ENCODE measurements at places on chromosomes 11 and 22.

GRCh38 chr22:45692549-45692948, 20.9 kb downstream of the ATXN10 start:
- no peak for DNase-seq

- no peak for DNase-seq
Measured at GRCh38 chr22:24282401-24282800, 11.8 kb downstream of the SPECC1L start.

DNA sequence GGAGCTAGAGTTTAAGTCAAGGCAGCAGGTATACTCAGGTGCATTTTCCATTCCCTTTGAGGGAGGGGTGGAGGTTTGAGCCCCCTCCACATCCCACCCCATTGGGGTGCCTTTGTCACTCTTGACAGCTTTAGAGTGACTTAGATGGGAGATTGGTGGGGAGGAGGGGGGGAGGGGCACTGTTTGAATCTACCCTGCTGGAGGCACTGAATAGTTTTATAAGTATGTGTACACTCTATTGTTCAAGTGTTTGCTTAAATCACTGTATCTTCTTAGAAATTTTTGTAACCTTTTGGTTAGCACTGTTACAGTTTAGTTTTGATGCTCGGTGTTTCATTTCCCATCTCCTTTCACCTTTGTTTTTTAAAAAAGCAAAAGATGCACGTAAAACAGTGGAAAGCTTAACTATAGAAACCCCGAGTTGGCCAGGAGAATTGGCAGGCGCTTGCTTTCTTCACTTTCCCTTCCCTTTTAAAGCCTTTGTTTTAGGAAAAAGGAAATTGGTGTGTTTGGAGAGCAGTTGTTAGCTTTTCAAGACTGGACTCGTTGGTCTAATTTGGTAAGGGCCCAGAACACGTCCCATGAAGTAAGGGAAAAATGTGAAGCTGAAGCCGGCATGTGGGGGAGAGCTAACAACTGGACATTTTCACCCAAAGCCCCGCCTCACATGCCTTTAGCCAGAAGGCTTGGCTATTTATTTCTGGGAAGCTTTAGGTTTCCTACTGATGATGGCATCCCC, 42.8 kb downstream of the TNRC6B start:
- DNase-seq, result no peak

- no peak for DNase-seq
Measured at GRCh38 chr11:131670876-131671275, 300.5 kb downstream of the NTM start.

GRCh38 chr11:132278801-132279574, 908.6 kb downstream of the NTM start:
- peak; percentile 52 for DNase-seq

DNA sequence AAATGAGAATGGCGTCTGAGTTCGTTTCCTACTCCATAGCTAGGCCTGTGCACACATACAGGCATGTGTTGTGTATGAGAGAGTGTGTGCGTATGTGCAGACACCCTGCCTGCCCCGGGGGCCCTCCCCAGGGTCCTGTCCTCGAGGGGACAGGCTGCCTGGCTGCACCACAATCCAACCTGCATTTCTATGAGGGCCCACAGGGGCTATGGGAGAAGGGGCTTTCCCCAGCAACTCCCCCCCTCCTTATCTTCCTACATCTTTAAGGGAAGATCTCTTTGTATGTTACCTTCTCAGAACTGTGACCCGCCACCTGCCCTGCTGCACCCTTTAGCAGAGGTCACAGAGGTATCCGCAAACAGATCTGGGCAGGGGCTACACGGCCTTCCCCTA, 14.9 kb downstream of the ADORA2A start:
- DNase-seq, result no peak

GRCh38 chr11:84019571-84020194, 733.5 kb upstream of the CCDC90B start:
- DNase-seq, result no peak

- DNase-seq, result no peak
Measured at GRCh38 chr11:71281204-71281603, 28.8 kb upstream of the SHANK2 start.

- peak; percentile 7 for DNase-seq
Measured at GRCh38 chr11:100550912-100551632, 136.0 kb upstream of the ARHGAP42 start.

GRCh38 chr11:94932503-94932902, 40.9 kb downstream of the CWC15 start:
- no peak for DNase-seq

- DNase-seq, result no peak
Measured at GRCh38 chr22:34579519-34579918, 486.4 kb upstream of the ISX start.

DNA sequence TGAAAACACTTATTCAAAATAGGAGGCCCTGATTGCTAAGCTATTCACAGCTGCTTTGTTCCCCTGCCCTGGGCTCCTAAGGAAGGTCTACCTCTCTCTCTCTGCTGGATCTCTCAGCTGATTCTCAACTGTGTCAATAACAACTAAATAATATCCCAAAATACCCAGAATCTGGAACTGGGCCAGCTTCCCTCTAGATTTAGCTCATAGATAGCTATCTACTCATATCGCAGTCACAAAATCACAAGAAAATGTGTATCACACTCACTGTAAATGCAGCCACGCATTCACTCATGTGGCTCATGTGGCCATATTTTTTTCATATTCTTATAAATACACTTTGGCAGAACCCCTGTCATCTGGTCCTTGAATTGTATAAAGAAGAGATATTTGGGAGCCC, 555.1 kb downstream of the OPCML start:
- no peak for DNase-seq

DNA sequence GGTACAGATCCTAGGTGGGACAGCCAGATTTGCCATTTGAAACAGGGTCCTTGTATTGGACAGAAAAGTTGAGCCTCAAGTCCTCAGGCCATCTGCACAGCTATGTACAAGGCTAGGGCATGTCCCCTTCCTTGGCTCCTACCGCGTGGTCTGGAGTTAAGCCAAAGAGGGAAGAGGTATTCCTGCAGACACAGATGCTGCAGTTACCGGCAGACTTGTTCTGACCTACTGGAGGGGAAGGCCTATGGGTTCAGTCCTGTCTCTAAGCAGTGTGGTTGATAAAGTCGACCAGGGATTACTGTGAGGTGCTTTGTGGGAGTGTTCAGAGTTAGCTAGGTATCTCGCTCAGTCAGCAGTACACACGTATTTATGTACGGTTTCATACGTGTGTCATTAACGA, 180.6 kb downstream of the ADAMTS15 start:
- DNase-seq, result no peak

GRCh38 chr11:121936370-121936769, 179.6 kb downstream of the BLID start:
- no peak for DNase-seq

DNA sequence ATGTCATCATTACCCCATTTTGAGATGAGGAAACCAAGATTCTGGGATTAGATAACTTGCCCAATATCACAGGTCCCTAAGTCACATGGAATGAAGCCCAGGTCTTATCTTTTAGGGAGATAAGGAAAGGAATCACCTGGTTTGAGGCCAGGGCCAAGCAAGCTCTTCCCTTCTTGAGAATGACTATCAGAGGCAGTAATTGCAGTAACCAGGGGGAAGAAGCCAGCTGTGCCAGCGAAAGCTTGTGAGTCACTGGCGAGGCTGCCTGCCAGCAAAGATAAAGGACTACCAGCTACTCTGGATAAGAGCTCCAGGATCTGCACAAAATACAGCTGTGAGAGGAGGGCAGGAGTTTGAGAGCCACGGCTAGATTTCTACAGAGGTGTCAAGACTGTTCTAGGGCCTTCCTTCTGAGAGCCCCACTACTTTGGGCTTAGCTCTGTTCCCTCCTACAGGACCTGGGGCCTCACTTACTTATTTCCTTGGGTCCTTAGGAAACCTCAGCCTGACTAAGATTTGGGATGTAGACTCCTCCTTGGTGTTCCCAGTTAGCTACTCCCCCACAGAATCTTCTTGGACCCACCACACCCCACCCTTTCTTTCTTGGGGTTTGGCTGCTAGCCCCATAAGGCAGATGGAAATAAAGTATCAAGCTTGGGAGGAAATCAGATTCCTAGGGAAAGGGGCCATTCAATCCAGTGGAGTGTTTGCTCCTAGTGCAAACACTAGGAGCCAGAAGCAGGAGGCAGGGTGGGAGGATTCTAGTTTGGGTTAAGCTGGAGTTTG, 9.7 kb upstream of the CCKBR start:
- DNase-seq, result no peak

- DNase-seq, result no peak
Measured at GRCh38 chr11:131991606-131992005, 621.2 kb downstream of the NTM start.

All from midbrain (tissue), 1 donor.